ENCODE measurements at places on chromosomes 12 and 14. TPM values are rescaled to one million over a fixed set of nuclear protein-coding genes. Genes with fewer than 3 reads are reported as not detected.

DNA sequence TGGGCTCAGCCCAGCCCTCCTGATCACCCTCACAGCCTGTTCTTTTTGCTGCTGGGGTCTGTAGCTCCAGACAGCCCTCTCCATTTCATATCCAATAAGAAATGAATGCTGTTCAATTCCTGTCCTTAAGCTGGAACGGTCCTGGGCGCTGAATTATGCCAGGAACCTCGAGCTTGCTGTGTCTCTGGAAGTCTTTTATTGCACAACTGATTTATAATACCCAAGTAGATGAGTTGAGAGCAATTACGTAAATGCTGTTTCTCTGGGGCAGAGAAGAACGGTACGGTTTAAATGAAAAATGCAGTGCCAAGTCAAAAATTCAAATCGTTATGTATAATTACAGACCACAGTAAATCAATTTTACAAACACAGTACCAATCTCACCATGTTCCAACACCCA, 161.0 kb downstream of the SAMD4A start:
- H3K4me3 ChIP-seq = no peak overlapping the region
- H3K36me3 ChIP-seq = no peaks in the 10 kb centered on the region
- no peak overlapping the region for H3K27ac ChIP-seq
- peaks cover 36% of the 10 kb centered on the region for H3K4me1 ChIP-seq
- peaks cover 20% of the 10 kb centered on the region for H3K27me3 ChIP-seq

DNA sequence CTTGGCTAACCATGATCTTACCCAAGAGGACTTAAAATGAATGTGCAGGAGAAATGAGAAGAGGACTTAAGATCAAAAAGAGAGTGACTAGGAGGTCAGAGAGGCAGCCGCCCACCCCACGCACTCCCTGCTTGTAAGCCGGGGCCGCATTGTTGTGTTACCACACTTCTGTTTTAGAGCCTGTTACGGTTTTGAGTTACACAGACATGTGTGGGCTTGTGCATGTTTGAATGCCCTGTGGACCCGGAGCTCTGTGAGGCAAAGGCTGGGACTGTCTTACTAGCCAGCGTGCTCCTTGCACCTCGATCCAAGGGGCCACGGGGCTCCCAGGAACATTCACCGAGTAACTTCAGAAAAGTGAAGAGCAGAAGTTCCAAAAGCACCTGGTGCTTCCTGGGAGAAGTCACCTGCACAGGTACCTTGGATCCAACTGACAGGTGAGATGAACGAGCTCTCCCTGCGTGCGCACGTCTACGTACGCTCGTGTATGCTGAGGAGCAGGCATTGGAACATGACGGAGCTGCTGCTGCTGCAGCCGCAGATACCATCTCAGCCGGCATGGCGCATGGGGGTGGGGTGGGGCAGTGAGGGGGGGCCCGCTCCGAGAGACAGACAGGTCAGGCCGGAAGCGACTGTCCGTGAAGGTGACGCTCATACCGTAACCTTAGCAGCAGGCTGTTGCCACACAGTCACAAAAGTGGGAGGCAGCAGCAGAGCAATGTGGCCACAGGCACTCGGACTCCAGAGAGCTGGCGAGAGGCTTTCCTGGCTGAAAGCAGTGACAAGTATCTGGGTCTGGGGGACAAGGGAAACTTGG, 23.7 kb downstream of the SFSWAP start:
- H3K27ac ChIP-seq = no peak overlapping the region
- no peak for DNase-seq

- peaks cover 4% of the 10 kb centered on the region for H3K27me3 ChIP-seq
- H3K27ac ChIP-seq = no peak overlapping the region
- no peak overlapping the region for H3K4me3 ChIP-seq
- H3K4me1 ChIP-seq = peaks cover 6% of the 10 kb centered on the region
These were observed 62.8 kb upstream of the RFLNA start for GRCh38 chr12:124231980-124232653.

Gene FOXN4
- not detected for total RNA-seq

- peaks cover 35% of the 10 kb centered on the region for H3K36me3 ChIP-seq
- no peak for DNase-seq
- H3K27me3 ChIP-seq = no peaks in the 10 kb centered on the region
- H3K4me3 ChIP-seq = no peak overlapping the region
These were observed 25.3 kb downstream of the GNS start for GRCh38 chr12:64733857-64734256.

Gene FAM186B
- not detected for total RNA-seq

DNA sequence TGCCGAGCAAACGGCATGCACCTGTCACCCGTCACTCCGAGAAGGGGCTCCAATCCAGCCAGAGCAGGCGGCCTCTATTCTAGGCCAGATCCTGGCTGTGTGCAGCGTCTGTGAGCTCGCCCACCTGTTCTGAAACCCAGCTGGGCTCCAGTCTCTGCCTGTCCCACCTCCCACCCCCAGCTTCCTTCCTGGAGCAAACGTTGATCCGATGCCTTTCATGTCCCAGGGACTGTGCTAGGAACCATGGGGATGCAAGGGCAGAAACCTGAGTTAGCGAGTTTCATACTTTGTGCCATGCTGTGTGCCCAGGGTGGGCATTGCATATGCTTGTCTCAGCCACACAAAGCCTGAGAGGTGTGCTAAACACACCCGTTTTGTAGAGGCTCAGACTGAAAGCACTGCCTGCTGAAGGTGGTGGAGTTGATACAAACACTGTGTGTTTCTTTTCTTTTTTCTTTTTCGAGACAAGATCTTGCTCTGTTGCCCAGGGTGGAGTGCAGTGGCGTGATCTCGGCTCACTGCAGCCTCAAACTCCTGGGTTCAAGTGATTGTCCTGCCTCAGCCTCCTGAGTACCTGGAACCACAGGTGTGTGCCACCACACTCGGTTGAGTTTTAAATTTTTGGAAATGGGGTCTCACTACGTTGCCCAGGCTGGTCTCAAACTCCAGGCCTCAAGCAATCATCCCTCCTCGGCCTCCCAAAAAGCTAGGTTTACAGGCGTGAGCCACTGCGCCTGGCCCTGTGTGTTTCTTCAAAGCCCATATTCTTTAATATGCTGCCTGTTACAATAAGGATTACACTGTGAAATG, 84.1 kb upstream of the MED13L start:
- H3K4me1 ChIP-seq = peaks cover 29% of the 10 kb centered on the region
- no peak overlapping the region for H3K4me3 ChIP-seq
- no peaks in the 10 kb centered on the region for H3K36me3 ChIP-seq
- no peaks in the 10 kb centered on the region for H3K27me3 ChIP-seq
- DNase-seq = peak; percentile 23

Gene NRIP2
- total RNA-seq = not detected

GRCh38 chr12:108589840-108590229, 8.0 kb downstream of the TMEM119 start:
- no peaks in the 10 kb centered on the region for H3K27me3 ChIP-seq
- no peak for DNase-seq
- H3K27ac ChIP-seq = no peak overlapping the region
- H3K4me1 ChIP-seq = no peaks in the 10 kb centered on the region
- H3K4me3 ChIP-seq = no peak overlapping the region

DNA sequence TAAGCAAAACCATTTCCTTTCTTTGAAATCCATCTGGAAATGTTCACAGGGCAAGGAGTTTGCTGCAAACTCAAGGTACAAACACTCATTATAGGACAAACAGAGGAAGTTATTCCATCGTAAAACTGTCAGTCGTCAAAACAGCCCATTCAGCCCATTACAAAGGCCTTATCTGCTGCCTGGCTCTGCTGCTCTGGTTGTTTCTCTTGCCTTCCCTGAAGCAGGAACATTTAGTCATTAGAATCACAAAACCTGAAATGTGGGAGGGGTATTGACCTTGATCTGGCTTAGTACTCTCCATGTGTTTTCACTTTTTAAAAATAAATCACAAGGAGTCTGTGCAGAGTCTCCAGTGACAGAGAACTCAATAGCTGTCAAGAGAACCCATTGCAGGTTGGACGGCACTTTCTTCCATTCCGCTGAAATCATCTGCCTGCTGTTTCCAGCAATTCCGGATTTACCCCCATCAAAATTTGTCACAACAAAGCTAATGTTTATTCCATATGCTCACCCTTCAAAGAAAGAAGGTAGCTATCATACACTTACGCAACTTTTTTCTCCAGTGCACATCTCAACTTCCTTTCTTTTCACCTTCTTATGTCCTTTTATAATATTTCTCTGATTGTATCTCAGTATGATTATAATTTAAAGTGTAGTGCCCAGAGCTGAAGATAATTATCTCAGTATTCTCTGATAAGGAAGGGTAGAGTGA, 24.6 kb upstream of the ITPR2 start:
- no peaks in the 10 kb centered on the region for H3K36me3 ChIP-seq
- H3K4me3 ChIP-seq = no peak overlapping the region
- no peaks in the 10 kb centered on the region for H3K27me3 ChIP-seq

DNA sequence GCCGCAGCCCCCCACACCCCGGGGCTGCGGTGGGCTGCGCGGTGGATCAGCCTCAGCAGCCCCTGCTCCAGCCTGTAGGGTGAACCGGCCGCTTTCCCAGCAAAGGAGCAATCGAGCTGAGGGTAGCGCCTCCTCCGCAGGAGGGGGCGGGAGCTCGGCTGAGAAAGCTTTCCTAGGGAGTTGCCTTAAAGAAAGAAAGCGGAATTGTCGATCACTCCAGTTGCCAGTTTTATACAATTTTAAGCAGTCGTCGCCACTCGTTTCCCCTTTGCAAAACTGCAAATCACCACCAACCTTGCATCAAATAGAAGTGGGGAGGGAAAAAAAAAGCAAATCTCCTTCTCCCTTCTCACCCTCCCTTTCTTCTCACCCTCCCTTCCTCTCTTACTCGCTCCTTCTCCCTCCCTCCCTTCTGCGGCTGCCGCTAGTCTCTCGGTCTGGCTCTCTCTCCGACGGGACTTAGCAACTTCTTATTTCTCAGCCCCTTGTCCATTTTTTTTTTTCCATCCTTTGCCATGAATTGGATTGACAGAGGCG, at the start of gene PDE3A:
Gene PDE3A (plus strand): TSS at position 424 of the 537 bp plus-strand sequence. CDS start 748 bp downstream, outside the sequence.
- peaks cover 11% of the 10 kb centered on the region for H3K4me1 ChIP-seq
- no peaks in the 10 kb centered on the region for H3K36me3 ChIP-seq
- peaks cover 40% of the 10 kb centered on the region for H3K27me3 ChIP-seq
- no peak within 1 kb of the TSS for H3K27ac ChIP-seq
- peak within 1 kb of the TSS; percentile 49 for H3K4me3 ChIP-seq

Gene GUCY2C
- not detected for total RNA-seq

DNA sequence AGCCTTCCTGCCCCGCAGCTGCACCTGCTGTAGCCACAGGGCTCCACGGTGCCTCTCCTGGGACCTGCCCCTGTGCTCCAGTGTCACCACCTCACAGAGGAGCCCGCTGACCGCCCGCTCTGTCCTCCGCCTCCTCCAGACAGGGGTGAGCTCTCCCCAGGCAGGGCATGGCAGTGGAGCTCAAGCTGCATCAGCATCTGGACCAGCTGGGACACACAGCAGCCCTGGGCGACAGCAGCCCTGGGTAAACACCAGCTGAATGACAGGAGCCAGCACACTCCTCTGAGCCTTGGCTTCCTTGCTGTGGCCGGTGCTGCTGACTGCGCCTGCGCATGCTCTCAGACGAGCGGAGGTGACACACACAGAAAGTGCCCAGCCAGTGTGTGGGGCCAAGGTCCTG, 22.0 kb downstream of the CHGA start:
- no peak for DNase-seq
- no peak overlapping the region for H3K4me3 ChIP-seq
- H3K4me1 ChIP-seq = no peaks in the 10 kb centered on the region

DNA sequence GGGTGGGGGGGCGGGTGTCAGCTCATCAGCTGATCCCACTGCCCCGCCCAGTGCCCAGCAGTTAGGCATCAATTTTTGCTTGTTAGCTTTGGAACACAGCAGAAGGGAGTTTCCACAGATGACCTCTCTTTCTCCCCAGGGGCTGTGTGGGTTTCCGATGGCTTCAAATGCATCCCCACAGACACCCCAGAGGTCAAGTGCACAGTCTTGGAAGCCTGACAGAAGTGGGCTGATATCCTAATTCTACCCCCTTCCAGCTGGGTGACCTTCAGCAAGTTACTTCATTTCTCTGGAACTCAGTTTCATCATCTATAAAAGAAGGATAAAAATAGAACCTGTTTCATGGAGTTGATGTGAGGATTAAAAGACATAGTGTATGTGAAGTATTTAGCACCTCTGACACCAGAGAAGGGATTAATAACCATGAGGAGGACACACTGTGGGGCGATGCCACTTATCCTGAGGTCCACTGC, 22.0 kb downstream of the TTC9 start:
- H3K27me3 ChIP-seq = no peaks in the 10 kb centered on the region
- no peak for DNase-seq
- H3K36me3 ChIP-seq = peaks cover 16% of the 10 kb centered on the region
- no peak overlapping the region for H3K4me3 ChIP-seq
- no peak overlapping the region for H3K27ac ChIP-seq

DNA sequence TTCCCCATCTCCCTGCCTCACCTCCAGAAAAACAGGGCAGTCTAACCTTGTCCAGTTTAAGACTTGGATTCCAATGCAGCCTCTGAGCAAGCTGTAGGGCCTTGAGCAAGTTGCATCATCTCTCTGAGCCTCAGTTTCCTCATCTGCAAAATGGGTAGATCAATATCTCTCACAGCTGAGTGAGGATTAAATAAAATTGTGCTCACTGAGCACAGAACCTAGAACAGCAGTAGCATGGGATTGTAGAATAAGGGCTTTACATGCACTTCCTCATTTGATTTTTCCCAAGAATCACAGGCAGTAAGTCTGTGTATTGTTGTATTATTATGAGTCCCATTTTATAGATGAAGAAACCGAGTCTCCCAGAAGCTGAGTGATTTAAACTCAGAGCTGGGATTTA, 2.0 kb downstream of the DTX1 start:
- no peak for DNase-seq
- H3K27ac ChIP-seq = no peak overlapping the region
- no peaks in the 10 kb centered on the region for H3K36me3 ChIP-seq
- H3K4me3 ChIP-seq = no peak overlapping the region
- H3K27me3 ChIP-seq = peaks cover 1% of the 10 kb centered on the region

Gene MIP
- not detected for total RNA-seq

DNA sequence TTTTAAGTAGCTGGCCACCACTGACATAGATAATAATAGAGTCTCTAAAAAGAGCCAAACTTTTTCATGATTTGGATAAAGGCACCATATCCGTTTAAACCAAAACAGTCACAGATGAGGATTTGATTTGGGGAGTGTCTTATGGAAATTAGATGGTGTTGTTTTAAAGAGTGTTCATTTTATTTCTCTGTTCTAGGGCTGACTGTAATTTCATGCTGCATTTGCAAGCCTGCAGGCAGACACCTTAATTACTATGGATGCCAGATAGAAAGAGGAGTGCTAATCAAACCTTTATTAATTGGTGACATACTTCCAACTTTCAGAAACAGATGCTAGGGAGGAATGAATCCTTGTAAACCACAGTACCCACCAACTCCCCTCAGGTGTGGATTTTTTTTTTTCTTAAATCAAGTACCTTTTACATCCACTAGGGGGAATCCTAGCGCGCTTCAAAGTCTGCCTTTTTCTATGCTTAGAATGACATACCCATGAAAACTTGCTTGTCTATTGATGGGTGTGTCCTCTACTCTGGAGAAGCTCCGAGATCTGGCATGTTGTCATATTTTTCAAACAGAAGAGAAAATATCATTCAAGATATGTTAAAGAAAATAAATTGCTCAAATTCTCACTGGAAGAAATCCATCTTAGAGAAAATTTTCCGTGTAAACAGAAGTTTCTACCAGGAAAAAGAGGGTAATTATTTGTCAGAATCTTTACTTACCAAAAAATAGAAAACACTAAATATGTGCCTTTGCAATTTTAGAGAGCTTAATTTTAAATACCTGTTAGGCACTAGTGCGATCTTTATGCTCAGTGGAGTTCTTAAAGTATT, 14.2 kb upstream of the PLXNC1 start:
- no peak overlapping the region for H3K4me3 ChIP-seq
- H3K27ac ChIP-seq = no peak overlapping the region
- no peaks in the 10 kb centered on the region for H3K27me3 ChIP-seq

GRCh38 chr12:46303039-46303666, 34.3 kb upstream of the SLC38A1 start:
- no peak overlapping the region for H3K27ac ChIP-seq
- peaks cover 2% of the 10 kb centered on the region for H3K36me3 ChIP-seq
- H3K4me3 ChIP-seq = no peak overlapping the region

- H3K4me3 ChIP-seq = peak overlapping the region; percentile 11
- peaks cover 7% of the 10 kb centered on the region for H3K4me1 ChIP-seq
- H3K27me3 ChIP-seq = peaks cover 48% of the 10 kb centered on the region
- no peaks in the 10 kb centered on the region for H3K36me3 ChIP-seq
These were observed 1.1 kb downstream of the ALX1 start for GRCh38 chr12:85280984-85281630.

All from activated CD8-positive, alpha-beta T cell treated with anti-CD3 and anti-CD28 coated beads for 36 hours (primary cell).